ENCODE measurements at places on chromosomes 16 and 17. TPM values are rescaled to one million over a fixed set of nuclear protein-coding genes. Genes with fewer than 3 reads are reported as not detected.

DNA sequence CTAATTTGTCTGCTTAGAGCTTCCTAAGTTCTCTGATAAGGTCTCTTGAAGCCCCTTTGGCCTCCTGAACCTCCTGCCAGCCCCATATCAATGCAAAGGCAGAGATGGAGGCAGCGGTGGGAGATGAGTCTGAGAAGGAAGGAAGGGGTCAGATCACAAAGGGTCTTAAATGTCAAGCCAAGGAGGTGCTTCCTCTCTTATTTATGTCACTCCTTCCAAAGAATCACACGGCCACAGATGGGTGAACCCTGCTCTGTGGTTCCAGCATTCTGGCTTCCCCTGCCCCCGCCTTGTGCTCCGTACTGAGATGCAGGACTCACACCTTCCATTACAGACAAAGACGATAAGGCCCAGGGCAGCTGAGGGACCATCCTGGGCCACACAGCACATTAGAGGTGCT, 96.3 kb downstream of the GSG1L start:
- DNase-seq, result no peak

- no peak for DNase-seq
Measured at GRCh38 chr16:47069313-47069712, 74.4 kb downstream of the NETO2 start.

DNA sequence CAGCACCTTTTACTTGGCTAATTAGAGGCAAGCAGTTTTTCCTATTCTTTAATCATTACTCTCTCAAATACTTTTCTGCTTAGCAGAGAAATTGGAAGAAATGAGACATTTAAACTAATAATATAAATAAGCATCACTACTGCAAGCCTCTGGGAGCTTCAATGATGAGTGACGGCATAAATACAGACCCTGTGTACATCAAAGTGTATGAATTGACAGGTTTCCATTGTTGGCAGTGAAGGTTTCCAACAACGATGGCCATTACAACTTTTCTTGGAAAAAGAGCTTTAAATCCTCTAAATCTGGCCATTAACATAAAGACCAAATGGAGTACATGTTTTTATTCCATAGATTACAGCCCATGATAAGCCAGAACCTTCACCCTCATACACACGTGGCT, 39.4 kb upstream of the CACNG5 start:
- DNase-seq, result no peak

DNA sequence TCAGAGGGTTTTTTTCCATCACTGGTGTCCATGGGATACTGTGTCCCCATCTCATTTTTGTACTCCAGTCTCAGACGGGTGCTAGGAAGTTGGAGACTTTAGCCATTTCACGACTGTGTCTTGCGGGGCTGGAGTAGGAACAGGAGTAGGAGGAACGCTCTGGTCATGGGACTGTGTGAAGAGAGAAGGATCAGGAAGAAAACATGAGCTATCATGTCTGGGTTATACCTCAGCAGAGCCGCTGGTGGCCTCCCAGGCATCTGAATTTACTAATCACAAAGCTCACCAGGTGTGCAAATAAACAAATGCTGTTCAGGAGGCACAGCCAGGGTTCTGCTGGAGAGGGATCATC, 225.4 kb downstream of the SEC14L1 start:
- DNase-seq, result no peak

DNA sequence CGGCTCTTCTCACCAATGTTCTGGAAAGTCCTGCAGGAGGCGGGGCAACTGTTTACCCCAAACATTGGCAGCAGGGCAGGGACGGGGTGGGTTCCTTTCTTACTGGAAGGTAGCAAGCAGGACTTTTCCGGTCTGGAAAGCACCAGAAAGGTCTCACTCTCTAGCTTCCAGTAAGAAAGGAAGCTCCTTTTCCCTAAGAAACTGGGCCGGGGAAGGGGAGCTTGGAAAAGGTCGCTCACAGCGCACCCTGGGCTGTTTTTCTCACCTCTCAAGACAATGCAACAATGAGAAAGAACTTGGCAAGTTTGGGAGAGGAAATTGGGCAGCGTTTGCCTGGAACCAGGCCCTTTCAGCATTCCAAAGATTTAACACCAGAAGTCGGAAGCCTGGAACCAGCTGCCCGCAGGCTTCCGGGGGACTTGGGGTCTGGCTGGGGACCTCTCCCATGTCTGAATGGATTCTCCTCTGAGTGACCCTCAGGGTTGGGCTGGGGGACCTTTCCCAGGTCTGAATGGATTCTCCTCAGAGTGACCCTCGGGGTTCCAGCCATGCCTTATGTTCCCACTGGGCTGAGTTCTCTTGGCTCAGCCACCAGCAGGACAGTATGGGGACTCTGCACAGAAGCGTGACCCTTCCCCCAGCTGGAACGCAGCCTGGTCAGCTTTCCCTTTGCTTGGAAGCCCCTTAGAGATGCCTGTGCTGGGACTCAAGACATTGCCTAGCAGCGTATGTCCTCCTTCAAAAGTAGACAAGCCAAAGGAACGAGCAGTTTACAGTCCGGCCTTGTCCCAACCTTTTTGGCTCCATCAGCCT, 166.5 kb upstream of the PLCG2 start:
- peak; percentile 82 for DNase-seq

DNA sequence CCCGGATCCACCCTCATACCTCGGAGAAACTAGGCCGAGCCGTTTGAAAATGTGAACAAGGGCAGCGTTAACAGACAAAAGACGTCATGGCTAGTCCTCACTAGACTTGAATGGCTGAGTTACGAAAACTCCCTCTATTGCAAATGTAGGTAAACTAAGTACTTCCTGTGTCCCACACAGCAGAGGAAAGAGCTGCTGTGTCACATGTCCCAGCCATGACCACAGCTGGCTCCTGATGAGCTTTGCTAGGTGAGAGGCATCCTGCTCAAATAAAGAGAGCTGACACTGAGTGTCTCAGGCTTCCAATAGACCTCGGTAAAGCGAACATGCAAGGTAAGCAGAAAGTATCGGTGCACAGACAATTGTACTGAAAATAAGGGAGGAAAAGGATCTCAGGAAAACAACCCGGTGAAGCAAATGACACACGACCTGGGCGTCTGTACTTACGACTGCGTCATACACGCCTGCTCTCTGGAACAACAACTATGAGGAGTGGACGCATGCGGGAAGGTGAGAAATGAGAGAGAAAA, 26.0 kb downstream of the TMEM204 start:
- no peak for DNase-seq

- no peak for DNase-seq
Measured at GRCh38 chr17:45107293-45108010, 24.9 kb downstream of the PLCD3 start.

GRCh38 chr17:43220511-43221125, 7.8 kb downstream of the CCDC200 start:
- no peak for DNase-seq

GRCh38 chr16:82530883-82531282, 95.9 kb upstream of the CDH13 start:
- DNase-seq, result no peak

DNA sequence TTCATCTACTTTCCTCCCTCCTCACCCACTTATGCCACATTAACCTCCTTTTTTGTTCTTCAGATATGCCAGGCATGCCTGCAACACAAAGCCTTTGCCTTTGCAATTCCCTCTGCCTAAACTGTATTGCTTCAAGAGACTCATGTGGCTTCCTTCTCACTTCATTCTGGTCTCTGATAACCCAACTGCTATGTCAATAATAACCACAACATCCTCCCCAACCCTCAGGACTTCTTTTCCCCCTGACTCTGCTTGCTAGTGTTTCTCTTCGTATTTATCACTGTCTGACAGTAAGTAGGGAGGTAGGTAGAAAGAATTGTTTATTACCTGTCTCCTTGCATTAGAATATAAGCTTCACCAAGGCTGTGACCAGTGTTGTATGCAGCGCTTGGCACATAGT, 22.4 kb downstream of the RBL2 start:
- no peak for DNase-seq

DNA sequence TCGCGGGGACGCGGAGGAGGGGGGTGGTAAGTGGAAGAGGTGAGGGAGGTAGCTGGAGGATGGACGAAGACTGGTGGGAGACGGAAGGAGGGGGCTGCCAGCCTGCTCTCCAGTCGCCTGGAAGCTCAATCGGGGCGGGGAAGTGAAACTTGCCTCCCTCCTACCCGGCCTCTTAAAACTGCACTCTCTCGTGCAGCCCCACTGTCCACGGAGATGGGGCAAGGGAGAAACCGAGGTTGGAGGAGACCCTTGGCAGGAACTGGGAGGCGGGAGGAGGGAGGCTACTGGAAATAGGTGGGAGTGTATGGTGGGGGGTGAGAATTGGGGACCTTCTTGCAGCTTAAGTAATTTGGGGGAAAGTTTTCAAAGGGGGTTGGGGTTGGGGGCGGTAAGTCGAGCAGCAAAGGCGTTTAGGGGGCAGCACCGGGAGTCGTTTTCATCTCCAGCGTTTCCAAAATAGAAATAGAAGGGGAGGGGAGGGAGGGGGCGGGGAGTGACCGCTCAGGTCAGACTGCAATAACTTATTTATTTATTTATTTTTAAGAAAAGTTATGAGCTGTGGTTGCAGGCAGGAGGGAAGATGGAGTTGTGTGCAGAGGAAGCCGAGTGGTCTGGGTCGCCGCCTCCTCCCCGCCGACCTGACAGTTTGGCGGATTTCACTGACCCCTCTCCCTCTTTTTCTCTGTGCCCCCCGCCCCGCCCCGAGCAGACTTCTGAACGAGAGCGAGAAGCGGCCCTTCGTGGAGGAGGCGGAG, 1.4 kb downstream of the SOX9 start:
- no peak for DNase-seq

Gene TBC1D3H
- total RNA-seq, result 0.32 TPM

Gene KCTD2
- 26.2 TPM for total RNA-seq

Gene CRHR1
- not detected for total RNA-seq

Gene PIPOX
- 0.91 TPM for total RNA-seq

Gene ABCA8
- 80.6 TPM for total RNA-seq

Data from left cardiac atrium (tissue), 4 donors.